Umbilical cord (tissue), 2 donors: ENCODE measurements at places on chromosomes 4 and X. TPM values are rescaled to one million over a fixed set of nuclear protein-coding genes. Genes with fewer than 3 reads are reported as not detected.

DNA sequence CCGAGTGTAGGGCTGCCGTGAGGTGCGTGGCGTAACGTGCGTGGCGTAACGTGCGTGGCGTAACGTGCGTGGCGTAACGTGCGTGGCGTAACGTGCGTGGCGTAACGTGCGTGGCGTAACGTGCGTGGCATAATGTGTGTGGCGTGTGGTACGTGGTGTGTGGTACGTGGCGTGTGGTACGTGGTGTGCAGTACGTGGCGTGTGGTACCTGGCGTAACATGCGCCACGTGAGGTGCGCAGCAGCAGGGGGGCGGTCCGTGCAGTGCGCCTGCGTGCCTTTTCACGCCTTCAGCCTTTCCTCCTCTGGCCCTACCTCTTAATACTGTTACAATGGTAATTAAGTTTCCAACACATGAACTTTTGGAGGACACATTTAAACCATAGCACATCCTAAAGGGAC, at the start of gene TFDP3:
TSS of gene TFDP3 (minus strand) at position 26 of the 400 bp plus-strand sequence. CDS start 95 bp downstream, outside the sequence.
- no peak for DNase-seq

GRCh38 chrX:102712981-102713625, 855 bp downstream of the GPRASP2 start:
- DNase-seq: peak; percentile 70

- peak; percentile 60 for DNase-seq
Measured at GRCh38 chr4:86286726-86287125, 73.1 kb downstream of the MAPK10 start.

Gene EVC2
- 10.6 TPM for total RNA-seq

GRCh38 chr4:118397623-118397979, 44.8 kb upstream of the PRSS12 start:
- peak; percentile 60 for DNase-seq

DNA sequence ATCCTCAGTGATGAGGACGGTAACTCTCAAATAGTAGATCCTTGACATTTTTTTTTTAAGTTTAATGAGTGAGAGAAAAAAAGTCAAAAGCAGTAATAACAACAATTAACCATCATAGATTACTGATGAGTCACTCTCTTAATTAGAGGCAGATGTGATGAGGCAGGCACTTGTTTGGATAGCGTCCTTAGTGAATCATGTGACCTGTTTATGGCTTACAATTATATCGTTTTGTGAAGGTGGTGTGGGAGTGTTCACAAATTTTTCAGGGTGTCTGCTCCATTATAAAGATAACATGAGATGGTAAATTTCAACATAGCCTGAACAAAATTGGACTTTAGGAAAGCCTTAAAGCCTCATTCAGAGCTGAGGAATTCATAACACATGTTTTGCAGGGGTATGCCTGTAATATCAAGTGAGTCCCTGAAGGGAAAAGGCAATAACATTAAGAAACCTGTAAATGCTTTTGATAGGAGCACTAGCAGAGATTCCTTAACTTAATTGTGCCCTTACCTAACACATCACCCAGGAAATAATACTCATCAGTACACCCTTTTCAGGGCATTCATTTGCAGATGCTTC, 51.9 kb upstream of the XIAP start:
- peak; percentile 41 for DNase-seq

Gene ZMAT1
- total RNA-seq: 13.0 TPM

Gene CLGN
- 3.6 TPM for total RNA-seq

- DNase-seq: peak; percentile 2
Measured at GRCh38 chr4:44996276-44996845, 270.0 kb upstream of the GNPDA2 start.

DNA sequence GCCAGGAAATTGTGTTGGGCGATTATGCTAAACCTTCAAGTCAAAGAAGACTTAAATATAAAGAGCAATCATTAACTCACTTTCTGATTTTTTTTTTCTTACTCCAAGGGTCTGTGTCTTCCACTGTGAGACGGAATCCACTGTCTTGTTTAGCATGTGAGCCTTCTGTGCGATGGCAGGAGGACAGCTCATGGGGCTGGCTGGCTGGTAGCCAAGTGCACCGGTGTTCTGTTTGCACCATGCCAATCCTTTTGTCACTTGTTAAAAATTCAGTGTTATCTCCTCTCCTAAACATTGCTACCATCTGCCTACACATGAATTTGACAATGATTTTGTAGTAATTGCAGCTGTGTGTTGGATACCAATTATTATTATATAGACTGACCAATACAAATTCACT, 1056.3 kb upstream of the IGFBP7 start:
- no peak for DNase-seq

Gene EFNB1
- 21.2 TPM for total RNA-seq

Gene HSFX3
- total RNA-seq: not detected
